ENCODE measurements at places on chromosomes 3 and 15.

DNA sequence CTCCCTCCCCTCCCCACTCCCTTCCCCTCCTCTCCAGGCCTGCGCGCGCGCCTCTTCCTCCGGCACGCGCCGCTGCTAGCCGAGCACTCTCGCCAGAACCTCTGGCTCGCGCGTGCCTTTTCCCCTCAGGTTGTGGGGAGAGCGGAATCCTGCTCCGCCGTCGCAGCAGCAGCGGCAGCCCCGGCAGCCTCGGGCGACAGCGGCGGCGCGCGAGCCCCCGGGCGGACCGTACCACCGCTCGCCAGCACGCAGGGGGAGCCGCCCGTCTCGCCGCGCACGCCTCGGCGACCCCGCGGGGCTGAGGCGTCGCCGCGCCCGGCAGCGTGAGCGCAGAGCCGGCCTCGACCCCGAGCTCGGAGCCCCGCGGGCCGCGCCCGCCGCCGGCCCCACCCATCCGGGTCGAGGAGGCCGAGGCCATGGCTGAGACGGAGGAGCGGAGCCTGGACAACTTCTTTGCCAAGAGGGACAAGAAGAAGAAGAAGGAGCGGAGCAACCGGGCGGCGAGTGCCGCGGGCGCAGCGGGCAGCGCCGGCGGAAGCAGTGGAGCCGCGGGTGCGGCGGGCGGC, at the start of gene CDV3:
TSS of gene CDV3 (plus strand) at position 58 of the 566 bp plus-strand sequence. CDS start at position 417, 359 bp downstream.
- no peak for DNase-seq

- DNase-seq, result no peak
Observed at GRCh38 chr3:156978481-156978961, 152.4 kb downstream of the LEKR1 start.

DNA sequence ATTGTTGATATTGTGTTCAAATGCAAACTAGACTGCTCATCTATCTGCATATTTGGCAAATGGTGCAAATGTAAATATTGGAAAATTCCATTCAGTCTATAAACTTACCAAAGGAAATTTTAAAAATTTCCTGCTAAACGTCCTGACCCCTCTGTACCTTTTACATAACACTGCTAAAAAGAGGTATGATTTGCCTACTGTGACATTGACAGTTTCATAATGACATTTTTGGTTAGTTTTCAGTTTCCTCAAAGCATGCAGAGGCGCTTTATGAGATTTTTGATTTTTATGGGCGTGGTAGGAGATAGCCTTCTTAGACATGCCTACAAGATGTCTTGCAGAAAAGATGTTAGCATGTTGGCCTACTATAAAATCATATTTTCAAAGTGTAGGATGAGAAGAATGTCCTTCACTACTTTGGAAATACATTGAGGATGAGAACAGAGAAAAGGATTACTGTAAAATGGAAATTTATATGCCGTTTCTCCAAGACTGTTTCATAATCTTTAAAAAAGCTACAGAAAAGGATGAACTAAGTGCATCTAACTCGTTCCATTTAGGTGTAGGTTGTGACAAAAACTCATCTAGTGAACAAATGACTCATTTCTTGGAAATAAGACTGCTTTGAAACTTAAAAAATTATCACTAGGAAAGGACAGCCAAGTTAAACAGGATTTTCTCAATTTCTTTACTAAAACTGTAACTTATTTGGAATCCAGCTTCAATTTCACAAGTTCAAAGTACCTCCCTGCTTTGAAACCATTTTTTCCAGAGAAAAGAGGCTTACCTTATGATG, 14.5 kb upstream of the ISLR start:
- no peak for DNase-seq

DNA sequence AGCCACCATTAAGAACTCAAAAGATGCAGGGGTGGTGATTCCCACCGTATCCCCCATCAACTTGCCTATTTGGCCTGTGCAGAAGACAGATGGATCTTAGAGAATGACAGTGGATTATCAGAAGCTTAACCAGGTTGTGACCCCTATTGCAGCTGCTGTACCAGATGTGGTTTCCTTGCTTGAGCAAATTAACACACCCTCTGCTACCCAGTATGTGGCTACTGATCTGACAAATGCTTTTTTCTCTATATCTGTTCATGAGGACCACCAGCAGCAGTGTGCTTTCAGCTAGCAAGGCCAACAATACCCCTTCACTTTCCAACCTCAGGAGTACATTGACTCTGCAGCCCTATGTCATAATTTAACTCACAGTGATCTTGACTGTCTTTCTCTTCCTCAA, 8.6 kb upstream of the MCF2L2 start:
- no peak for DNase-seq

- no peak for DNase-seq
Observed at GRCh38 chr3:186988806-186989205, 58.5 kb downstream of the ST6GAL1 start.

DNA sequence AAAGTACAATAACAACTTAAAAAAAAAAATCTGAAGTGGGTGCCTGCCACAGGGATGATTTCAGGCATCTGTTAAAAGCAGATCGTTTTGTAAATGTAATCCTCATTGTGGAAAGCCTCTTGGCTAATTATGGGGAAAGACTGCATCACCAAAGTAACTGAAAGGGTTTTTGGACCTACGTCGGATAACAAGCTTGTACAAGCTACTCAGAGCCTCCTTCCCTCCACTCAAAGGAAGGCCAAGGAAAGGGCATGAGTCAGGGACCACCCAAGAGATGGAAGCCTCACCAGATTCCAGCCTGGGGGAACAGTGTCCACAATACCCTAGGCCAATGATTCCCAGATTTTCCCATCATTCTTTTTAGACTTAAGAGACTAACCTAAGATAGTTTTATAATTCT, 84.3 kb downstream of the ATP1B3 start:
- no peak for DNase-seq

DNA sequence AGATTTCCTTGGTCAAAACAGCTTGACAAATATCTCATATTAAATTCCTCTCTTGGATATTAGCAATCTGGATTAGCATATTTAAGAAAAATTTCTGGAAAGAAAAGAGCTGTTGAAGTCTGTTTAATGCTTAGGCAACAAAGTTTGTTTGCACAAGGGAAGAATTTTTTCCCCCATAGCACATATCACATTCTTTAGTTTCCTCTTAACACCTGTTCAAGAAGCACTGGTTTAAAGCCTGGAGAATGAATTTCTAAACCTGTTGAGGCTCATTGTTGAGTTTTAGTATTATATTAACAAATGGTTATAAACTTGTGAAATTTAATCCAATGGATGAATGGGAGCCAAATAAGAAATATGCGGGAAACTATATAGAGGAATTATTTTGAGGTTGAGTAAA, 41.5 kb downstream of the NLGN1 start:
- DNase-seq, result no peak

DNA sequence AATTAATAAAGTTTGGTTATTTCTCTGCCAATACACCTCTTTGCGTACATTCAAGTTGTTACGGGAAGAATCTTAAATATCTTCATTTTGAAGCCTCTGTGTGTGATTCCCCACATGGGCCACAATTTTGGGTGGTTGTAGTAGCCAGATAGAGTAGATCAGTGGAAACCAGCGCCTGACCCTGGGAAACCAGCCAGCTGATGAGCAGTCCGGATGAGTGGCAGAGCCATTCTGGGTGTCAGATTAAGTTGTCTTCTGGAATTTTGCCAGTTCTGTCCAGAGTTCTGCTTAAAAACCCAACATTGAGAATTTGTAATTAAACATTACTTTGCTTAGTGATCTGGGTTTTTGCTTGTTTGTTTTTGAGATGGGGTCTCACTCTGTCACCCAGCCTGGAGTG, 49.7 kb downstream of the MRPS25 start:
- no peak for DNase-seq

DNA sequence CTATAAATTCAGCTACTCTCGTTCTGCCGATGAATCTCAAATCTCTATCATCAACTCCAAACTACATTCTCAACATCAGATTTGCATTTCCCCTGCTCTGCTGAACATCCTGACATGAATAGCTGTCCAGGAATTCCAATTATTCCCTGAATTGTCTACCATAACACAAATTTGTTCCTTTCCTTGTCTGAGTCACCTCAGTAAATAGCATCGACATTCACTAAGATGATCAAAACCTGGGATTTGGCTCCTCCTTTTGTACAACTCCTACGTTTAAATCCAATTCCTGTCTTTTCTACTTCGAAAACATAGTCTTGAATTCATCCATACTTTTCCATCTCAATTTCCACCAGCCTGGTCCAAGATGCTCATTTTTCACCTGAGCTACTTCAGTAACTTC, 107.0 kb downstream of the GREM1 start:
- no peak for DNase-seq

GRCh38 chr3:10740954-10741353, 75.1 kb upstream of the SLC6A11 start:
- DNase-seq, result no peak

DNA sequence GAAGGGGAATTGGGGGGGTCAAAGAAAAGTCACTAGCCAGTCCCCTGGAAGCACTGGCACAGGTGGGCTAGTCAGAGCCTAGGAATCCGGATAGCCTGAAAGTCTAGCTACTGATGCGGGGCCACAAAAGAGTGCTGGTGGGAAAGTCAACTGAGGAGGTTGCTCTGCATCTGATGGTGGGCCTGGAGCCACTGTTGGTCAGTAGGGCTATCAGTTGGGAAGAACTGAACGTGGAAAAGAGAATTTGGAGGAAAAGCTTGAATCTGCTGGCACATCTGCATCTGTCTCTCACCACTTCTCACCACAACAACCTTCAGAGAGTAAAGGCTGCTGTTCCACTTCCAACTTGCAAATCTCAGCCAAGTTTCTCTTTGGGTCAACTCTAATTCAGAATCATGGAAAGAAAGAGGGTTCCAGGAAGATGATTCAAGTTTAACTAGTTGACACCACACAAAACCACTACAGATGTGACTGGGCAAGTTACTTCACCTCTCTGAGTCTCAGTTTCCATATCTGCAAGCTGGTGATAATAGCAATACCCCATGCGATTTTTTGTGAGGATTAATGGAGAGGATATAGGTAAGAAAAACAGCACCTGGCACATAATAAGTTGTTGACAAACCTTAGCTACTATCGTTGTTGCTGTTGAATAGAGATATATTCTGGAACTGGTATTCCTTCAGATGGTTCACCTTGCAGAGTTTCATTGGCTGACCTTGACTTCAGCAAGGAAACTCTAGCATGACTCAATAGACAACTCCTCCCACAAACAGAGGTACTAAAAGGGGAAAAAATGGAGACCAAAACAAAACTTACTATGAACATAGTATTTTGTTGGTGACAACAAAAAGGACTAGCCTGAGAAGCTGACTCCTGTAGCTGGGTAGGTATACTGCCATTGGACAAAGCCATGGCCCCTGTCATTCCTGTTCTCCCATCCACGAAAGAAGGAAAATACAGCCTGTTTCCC, 280.2 kb upstream of the STT3B start:
- DNase-seq, result no peak

DNA sequence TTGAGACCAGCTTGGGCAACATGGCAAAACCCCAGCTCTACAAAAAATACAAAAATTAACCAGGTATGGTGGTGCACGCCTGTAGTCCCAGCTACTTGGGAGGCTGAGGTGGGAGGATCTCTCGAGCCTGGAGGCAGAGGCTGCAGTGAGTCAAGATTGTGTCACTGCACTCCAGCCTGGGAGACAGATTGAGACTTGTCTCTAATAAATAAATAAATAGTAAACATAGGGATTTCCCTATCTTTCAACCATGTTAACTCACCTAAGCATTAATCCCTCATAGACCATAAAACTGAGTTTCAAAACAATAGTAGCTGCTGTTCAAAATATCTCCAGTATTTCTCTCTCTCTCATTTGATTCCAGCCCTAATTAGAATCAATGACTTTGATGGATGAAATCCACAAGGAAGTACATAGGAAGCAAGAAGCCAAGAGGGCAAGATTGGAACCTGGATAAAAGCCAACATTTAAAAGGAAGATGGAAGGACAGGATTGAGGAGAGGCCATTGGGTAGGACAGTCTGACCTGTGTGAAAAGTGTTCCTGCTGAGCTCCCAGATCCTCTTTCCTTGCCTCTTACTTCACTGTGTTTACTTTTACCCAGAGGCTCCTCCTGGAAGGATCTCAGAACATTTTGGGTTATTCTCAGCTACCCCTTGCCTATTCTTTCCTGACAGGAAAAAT, 12.4 kb upstream of the TTBK2 start:
- no peak for DNase-seq

DNA sequence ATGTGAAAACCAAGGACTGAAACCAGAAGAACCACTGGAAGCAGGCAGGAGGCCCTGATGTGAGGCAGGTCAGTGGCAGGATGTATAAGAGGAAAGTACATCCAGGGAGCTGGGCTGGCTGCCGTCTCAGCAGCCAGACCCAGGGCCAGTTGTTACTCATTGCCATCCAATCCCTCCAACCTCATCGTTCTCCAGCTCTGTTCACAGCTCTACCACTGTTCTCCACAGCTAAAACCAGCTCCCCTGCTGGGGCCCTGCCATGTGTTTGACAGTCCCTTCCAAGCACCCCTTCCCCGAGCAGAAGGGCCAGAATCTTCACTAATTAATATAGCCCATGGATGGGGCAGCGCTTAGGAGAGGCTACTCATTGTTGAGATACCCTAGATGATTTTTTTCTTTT, 206.6 kb downstream of the MECOM start:
- no peak for DNase-seq

DNA sequence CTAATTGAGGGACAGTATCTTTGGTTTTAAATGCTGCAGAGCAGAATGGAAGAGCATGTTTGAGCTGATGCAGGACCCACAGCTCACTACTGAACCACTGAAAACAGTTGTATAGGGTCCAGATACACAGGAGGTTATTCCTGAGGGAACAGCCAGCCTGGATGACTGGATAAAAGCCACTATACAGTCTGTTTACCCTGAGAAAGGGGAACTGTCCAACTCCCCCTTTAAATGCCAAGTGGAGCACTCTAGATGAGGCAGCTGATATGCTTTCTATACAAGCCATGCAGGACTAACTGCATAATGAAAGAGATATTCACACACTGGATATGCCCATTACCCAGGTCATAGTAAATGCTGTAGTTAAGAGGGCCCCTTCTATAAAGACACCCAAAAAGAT, 138.6 kb downstream of the IMPG2 start:
- no peak for DNase-seq

GRCh38 chr3:88611826-88612326, 462.1 kb downstream of the C3orf38 start:
- DNase-seq, result no peak

- DNase-seq, result no peak
Observed at GRCh38 chr15:33200444-33200843, 5.9 kb upstream of the FMN1 start.

- DNase-seq, result no peak
Observed at GRCh38 chr15:90814191-90814821, 54.1 kb upstream of the FURIN start.

DNA sequence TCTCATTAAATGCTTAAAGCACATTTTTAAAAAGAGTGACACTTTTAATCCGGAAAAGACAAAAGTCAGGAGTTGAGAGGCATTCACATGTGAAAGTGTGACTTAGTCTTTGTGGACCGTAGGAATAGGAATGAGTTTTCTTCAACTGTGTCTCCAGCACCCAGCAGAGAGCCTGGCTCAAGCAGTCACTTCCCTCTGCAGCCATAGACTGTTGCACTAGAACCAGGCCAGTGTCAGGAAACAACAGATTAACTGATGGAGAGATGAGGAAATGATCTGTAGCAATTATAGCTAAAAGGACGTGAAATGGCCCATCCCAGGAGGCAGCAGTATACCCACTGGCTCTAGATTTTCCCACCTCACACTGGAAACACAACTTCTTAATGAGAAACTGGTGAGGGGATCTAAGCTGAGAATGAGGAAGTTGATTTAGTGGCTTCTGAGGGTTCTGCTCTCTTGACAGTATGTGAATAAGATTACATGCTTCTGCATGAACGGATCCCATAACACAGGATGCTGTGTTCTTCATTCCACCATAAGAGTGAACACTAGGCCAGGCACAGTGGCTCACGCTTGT, 19.8 kb downstream of the CFAP92 start:
- no peak for DNase-seq

- no peak for DNase-seq
Observed at GRCh38 chr15:66952756-66953522, 112.5 kb upstream of the SMAD3 start.

GRCh38 chr15:23773093-23773492, 86.0 kb upstream of the NDN start:
- DNase-seq, result no peak

Data from activated naive CD4-positive, alpha-beta T cell treated with Interleukin-2 at 50 U/mL for 16 hours (primary cell).